ENCODE measurements at places on chromosomes 3 and 15. TPM values are rescaled to one million over a fixed set of nuclear protein-coding genes. Genes with fewer than 3 reads are reported as not detected.

The NR2E3 gene
- not detected for polyA plus RNA-seq

The PSTPIP1 gene
- 17.8 TPM for polyA plus RNA-seq

The CCDC39 gene
- polyA plus RNA-seq, result 0.29 TPM

The CD86 gene
- polyA plus RNA-seq, result 52.4 TPM

The SETD5 gene
- 46.9 TPM for polyA plus RNA-seq

The CASR gene
- 0.51 TPM for polyA plus RNA-seq

The LEKR1 gene
- polyA plus RNA-seq, result 2.6 TPM

The MOBP gene
- polyA plus RNA-seq, result not detected

The MORC1 gene
- polyA plus RNA-seq, result not detected

The DNAJB8 gene
- not detected for polyA plus RNA-seq

The EOMES gene
- 1.8 TPM for polyA plus RNA-seq

The GABRB3 gene
- 0.08 TPM for polyA plus RNA-seq

Data from GM12878 (cell line).